ENCODE measurements at places on chromosomes 1 and 21.

- peak; percentile 39 for DNase-seq
These were observed 2.7 kb downstream of the TMEM200B start for GRCh38 chr1:29120947-29121485.

DNA sequence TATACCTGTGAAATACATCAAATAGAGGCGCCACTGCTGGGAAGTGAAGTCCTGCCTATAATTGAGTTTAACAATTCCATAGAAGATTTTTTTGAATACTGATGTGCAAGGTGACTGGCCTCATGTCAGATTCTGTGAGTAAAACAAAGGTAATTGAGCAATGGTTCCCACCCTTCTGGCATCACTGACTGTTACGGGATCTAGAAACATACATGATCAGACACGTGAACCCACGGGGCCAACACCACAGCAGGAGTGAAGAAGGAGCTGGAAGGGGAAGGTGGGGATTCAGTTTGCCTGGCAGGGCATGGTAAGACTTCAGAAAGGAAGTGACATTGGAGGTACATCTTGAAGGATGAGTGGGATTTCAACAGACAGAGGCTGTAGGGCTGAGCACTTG lies 270.2 kb downstream of the DISC1 start:
- DNase-seq, result no peak

- DNase-seq, result peak; percentile 48
These were observed 70.5 kb upstream of the GADD45A start for GRCh38 chr1:67614511-67614934.

DNA sequence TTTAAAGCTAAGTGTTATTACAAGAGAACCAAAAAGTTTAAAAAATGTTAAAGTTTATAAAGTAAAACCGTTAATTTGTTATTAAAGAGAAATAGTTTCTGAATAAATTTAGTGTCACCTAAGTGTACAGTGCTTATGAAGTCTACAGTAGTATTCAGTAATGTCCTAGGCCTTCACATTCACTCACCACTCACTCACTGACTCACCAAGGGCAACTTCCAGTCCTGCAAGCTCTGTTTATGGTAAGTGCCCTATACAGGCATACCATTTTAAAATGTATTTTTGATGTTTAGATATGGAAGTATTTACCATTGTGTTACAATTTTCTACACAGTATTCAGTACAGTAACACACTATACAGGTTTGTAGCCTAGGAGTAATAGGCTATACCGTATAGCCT lies 60.1 kb upstream of the GCLM start:
- no peak for DNase-seq

- DNase-seq, result peak; percentile 78
These were observed 24.1 kb downstream of the RGS5 start for GRCh38 chr1:163178628-163179027.

DNA sequence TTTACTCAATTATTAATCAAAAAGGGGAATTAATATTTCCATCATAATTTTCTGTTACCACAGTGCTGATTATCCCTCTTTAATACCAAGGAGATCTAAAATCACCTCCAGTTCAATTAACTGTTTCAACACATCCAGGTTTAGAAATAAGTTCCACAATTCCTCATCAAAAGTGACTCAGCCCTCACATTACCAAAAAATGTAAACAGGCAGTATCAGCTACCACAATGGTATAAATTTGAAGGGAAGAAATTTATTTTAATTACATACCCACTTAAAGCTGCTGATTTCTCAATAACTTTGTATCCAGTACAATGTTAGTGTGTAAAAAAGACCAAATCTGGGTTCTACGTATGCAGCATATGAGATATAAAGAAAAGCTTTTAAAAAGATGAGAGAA lies 51.9 kb downstream of the EIF4G3 start:
- no peak for DNase-seq

DNA sequence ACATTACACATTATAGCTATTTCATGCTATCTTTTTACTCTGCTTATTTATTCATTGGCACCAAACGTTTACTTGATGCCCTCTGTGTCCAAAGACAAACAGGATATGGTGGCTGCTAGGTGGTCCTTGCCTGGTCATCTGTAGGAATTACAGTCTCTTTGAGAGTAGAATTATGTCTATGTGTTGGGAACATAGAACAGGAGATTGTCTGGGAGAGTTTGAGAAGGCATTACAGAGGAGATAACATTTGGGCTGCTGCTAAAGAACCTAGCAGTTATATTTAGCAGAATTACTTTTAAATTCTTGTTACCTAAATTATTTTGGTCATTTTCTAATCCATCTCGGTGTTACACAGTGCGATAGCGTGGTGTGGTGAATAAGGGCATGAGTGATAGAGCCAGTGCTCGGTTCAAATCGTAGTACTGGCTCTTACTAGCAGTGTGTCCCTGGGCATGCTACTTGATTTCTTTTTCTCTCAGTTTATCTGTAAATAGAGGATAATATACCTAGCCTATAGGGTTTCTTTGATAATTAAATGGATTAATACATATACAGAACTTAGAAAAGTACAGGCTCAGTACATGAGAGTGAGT lies 20.5 kb downstream of the RRP15 start:
- no peak for DNase-seq

DNA sequence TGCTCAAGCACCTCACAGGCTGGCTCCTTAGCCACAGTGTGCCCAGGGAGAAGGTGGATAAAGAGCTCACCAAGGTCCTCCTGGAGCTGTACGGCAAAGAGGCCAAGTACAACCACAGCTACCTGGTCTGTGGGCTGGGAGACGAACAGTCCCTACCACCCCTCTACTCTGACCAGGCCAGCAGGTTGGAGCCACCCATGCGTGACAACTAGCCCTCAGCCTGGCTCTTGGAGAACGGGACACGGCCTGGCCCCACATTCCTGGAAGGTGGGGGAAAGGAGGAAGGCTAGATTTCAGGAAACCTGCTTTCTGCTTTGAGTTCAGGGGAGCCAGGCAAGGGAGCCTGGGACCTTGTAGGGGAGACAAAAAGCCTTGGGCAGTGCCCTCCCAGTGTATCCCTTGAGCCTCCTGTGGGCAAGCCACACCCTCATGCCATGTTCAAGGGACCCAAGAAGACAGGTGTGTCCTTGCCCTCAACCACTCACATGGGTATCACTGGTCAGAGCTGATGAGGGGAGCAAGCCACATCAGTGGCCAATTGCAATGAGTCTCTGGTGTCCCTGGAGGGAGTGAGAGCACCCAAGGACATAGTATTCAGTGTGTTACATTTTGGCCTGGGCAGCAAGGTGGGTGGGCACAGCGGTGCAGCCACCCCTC lies 27.6 kb downstream of the LUZP1 start:
- DNase-seq, result no peak

DNA sequence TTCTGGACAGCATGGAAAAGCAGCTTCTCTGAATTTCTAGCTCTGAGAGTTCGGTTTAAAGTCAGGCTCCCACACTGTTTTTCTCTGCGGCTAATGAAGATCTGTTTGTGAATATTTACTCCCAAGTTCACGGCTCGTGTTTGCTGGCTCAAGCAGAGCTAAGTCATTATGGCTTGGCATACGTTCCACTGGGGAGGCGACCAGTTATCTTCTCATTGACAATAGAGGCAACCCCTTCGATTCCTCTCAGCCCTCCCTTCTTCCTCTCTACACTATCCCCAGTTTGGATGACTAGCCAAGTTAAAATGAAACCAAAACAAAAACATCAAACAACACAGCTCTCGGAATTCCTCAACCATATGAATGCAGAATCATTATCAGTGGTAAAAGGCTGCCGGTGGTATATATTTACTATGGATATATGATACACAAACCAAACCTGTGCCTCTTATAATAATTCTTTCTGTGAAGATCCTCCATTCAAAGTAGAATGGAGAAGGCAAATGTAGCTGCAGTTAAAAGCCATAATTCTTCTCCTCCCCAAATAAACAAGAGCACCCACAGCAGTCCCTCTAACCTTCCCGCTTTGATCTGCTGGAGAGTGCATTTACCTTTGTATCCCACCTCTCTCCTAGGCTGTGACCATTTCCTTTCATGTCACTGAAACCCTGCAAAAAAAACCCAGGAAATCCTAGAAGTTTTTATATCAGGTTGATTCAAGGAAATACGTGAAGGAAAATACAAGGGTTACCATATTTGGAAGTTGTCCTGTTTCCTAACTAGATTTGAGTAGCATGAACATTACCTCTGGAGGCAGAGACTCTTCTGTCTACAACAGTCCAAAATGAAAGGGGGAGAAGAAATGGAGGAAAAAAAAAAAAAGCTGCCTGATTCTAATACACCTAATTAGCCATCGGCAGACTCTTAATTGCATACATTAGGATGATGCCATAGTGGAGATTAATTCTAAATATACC lies 108.3 kb upstream of the USH2A start:
- DNase-seq, result no peak

DNA sequence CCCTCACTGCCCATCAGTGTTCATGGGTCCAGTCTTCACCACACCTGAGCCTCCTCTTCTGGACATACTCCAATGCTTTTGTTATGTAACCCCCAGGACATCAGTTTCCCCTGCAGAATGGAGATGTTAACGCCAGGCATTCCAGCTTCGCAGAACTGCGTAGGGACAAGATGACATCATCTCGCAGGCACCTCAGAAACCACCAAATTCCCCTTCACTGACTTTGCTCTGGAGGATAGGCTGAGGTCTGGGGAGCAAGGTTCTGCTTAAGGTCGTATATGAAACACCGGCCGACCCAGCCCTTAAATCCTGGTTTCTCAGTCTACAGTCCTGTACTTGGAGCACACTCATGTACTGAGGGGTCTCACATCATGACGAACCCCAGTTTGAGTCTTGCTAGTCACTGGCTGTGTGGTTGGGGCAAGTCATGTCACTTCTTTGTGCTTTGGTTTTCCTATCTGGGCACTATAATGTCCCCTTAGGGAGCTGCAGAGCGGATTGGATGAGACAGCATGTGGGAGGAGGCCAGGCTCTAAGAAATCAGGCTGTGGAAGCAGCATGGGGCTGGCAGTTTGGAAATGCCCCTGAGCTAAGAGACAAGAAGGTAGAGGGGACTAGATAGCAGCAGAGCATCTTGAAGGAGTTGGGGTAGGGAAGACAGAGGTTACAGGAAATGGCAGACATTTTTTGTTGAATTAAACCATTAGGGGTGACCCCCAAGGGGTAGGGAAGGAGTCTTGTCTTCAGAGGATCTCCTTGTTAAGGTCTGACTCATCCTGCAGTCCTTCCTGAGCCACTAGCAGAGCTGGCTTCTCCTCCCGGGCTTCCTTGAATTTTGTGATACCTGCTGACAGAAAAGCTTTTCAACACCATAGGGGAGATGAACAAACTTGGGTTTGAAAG lies 138.3 kb downstream of the FOXD2 start:
- DNase-seq, result no peak

GRCh38 chr1:63087966-63088365 lies 234.4 kb upstream of the FOXD3 start:
- DNase-seq, result no peak

- DNase-seq, result no peak
These were observed 31.5 kb downstream of the PRKAA2 start for GRCh38 chr1:56676571-56677035.

DNA sequence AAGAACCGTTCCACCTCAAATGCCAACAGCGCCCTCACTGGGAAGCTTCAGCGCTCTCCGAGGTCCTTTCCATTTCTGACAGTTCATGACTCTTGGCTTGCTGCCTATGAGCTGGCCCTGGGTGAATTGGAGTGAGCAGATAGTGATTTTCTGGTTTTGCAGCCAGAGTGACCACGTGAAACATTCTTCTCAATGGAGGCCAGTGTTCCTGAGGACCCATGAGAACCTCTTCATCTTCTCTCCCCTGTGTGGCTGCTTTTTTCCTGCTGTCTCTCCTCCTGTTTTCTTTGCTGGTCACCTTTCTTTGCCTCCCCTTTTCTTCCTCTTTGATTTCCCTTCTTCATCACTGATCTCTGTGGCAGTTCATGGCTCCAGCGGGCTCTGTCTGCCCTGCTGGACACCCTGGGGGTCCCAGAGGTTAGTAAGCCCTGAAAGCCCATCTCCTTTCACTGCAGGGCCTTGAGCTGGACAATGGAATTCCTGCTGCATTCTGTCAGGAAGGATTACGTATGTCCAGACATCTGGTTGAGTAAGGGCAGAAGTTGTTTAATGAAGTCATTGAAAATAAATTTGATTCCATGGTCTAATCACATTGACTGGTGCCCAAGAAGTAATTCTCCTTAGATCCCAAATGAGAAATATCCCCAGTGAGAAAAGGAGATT lies 29.9 kb downstream of the VASH2 start:
- DNase-seq, result no peak

DNA sequence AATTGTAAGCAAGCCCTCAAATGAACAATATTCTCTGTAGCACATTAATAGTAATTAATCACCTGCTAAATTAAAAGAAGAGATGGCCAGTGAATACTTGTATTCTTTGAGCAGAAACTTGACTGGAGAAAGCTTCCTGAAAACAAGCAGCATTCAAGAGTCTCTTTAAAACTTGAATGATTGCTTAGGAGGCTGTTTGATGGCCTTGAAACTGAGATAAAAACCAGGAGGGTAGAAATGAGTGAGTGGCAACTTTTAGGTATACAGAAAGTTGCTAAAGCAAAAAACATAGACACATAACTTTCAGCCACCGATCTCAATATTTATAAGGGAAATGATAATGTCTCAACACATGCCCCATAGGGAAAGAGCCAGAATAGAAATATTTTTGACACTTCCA lies 234.8 kb upstream of the FMN2 start:
- no peak for DNase-seq

DNA sequence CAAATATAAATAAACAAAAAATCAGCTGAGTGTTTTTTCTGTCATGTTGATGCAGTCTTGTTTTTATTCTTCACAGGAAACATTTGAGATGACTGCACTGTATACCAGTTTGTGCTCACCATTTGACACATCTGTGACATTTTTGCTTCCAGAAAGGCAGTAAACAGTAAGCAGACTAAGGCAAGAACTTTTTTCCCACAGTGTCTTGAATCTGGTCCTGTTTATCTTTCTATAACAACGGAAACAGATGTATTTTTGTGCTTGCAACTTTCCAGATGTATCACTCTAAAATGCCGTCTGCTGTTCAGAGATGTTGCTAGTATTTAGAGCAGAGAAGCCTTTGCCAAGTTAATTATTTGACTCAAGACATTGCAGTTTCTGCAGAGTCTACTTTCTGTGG lies 105.5 kb downstream of the ZC3H11B start:
- no peak for DNase-seq

- no peak for DNase-seq
These were observed 9.2 kb downstream of the VASH2 start for GRCh38 chr1:212959266-212960220.

GRCh38 chr1:11498956-11499594 lies 20.1 kb downstream of the DISP3 start:
- no peak for DNase-seq

DNA sequence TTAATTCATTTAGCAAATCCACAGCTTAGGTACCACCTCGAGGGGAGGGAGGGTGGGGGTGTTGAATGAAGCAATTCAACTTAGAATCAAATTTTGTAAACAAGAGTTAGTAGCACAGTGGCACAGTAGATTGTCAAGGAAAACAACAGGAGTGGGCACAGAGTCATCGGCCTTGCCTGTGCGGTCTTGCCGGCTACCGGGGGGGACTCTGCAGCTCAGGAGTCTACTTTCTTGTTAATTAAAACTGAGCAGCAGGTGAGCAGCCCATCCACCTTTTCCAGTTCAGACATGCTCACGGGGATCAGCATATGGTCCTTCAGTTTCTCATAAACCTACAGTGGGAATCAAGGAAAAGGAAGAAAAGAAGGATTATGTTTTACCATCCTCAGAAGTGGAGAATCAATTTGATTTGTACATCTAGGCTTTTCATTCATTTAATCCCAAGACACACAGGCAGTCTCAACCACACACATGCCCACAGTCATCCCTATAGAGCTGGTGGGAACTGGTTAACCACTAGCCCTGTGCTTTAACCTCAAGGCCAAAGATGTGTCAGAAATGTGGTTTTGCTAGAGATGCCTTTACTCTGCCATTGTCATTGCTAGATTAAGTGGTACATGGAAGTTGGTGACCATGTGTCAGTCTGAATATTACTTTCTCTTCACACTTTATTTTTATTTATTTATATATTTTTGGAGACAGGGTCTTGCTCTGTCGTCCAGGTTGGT lies 45.0 kb upstream of the BCL10 start:
- DNase-seq, result peak; percentile 86
